D341Med (cell line): ENCODE measurements at places on chromosomes 2 and 18.

DNA sequence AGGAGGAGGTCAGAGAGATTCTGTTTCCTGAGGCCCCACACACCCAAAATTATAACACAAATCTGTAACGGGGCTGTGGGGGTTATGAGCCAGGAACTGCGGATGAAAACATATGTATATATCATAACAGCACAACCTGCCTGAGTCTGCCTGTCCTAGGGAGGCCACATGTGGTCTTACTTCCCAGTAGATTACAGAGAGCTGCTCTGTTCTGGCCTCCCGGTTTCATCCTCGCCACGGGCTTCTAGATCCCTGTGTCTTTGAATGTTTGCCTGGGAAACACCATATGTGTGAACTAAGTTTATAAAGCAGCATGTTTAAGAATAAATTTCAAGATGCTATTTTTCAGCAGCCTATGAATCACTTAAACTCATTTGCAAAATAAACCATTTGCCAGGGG, 124.0 kb downstream of the TMEM200C start:
- no peak for DNase-seq

GRCh38 chr18:30676053-30676480, 366.5 kb downstream of the DSC3 start:
- peak; percentile 45 for DNase-seq

- no peak for DNase-seq
Measured at GRCh38 chr2:236550701-236551465, 18.7 kb upstream of the ACKR3 start.

- DNase-seq = no peak
Measured at GRCh38 chr2:239271882-239272281, 128.9 kb downstream of the HDAC4 start.

GRCh38 chr2:8234253-8234652, 447.6 kb upstream of the ID2 start:
- no peak for DNase-seq

- no peak for DNase-seq
Measured at GRCh38 chr2:134175834-134176233, 78.0 kb upstream of the MGAT5 start.

DNA sequence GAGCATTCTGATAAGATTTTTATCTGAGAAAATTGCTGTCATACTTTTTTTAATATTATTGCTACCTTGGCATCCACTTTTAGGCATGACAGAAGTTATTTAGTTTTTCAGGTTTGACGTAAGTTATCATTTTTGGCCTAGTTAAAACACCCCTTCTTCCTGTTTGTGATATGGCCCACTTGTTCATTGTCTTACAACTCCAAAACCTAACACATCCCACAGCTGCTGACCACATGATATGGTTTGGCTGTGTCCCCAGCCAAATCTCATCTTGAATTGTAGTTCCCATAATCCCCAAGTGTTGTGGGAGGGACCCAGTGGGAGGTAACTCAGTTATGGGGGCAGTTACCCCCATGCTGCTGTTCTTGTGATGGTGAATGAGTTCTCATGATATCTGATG, 388.1 kb downstream of the SLC4A3 start:
- no peak for DNase-seq

DNA sequence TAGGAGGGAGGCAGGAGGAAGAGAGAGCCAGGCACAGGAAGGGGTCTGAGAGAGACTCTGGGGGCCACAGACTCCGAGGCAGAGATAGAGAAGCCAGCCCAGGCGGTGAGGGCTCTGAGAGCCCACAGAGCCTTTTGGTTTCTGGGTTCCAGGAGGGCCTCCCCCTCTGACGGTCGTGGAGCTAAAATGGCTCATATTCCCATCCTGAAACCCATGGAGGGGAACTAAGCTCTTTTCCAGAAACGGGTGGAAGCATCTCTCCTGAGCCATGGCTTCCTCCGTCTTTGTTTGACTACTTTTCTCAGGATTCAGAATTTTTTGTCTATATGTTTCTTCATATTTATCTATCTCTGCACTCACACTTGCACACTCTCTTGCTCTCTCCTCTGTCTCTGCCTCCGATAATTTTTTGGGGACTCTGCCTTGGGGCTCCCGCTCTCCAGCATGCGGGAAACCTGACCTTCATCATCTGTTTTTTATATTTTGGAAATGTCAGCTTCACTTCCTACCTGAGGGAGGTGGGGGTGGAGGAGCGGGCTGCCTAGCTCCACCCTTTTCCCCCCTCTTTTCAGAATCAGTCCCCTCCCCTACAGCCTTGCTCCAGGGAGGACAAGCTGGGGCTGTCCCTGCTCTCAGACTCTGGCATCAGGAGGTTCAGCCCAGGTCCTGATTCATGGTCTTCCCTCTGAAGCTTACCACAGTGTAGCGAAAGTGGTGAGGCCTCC, 5.0 kb upstream of the PKDCC start:
- no peak for DNase-seq

DNA sequence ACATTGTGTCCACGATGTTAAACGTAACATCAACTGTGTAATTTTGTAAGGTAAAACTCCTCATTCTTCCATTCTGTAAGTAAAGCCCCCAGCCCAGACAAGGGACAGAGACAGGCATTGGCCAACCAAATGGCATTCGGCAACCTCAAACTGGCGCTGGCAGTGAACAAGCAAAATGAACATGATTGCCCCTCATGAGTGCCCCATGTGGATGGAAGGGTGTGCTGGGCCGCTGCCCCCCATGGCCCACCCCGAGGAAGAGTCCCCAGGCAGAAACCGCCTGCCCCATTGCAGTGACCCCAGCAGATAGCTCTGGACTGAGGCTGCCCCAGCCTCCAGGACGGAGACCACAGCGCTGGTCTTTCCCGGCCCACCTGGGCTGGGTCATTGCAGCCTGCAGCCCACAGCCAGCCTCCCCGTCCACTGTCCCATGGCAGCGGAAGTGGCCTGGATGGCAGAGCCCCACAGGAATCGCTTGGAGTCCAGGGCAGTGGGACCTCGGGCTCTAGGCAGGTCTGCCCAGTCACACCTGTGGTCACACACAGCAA, 220.2 kb downstream of the HDAC4 start:
- no peak for DNase-seq

DNA sequence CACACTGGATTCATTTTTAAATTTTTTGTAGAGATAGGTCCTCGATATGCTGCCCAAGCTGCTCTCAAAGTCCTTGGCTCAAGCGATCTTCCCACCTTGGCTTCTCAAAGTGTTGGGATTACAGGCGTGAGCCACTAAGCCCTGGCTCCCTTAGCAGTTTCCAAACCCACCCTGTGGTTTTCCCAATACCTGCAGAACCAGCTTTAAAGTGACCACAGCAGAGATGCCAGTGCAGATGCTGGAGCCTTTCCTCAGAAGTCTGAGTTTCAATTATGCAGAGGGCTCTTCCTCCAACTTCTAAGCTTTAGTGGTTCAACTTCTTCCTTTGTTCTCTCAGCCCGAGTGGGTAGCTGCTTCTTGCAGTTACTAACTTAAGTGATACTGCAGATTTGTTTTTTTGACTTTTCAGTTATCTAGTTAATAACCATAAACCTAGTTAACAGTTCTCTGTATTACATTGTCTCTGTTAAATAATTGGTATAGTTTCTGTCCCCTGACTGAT, 8.1 kb upstream of the HAAO start:
- no peak for DNase-seq

DNA sequence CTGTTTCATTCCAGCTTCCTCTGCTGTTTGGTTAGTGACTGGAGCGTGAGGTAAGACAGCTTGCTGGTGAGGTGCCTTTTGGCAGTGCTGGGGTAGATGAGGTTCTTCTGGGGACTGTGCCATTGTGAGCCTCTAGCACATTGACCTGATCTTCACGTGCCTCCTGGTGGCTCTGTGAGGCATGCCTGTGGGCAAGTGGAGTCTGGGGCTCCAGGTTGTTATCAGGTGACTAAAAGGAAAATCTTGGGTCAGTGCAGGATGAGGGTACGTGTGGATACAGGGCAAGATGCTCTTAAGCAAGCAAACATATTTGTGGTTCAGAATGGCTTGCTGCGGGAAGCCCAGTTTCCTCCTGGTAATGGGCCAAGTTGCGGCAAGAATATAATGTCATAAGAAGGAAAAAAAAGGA, 75.4 kb downstream of the FHOD3 start:
- DNase-seq = no peak

GRCh38 chr2:97885841-97886240, 109.9 kb downstream of the TMEM131 start:
- no peak for DNase-seq

DNA sequence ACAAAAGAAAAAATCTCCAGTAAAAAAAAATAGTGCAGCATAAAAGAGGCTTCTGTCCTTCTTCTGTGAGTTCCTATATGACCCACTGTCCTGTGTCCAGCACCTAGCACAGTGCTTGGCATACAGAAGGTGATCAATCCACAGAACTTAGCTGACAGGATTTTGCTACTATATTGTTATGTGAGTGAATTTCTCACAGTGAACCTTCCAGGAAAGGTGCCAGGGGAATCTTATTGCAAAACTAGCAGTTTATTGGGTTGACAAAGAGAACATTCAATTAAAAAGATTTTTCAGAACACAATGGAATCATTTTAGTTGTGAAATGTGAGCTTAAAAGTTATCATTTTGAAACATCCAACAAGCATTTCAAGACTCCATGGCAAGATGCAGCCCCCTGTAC, 12.4 kb upstream of the TRIB2 start:
- no peak for DNase-seq

DNA sequence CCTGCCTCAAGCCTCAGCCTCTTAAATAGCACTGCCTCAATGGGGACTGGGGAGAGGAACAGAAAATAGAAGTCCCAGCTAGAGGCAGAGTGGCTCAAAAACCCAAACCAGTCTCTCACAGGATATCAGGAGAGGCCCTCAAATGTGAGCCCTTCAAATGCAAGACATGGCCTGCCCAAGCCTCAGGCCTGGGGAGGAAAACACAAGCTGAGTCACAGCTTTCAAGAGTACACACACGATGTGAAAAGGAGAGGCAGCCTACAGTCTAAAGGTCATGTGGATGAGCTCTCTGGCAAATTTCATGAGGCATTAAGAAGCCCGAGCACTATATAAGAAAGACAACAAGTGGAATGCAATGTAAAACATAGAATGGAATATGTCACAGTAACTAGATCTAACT, 316.6 kb upstream of the MEX3C start:
- DNase-seq = no peak

DNA sequence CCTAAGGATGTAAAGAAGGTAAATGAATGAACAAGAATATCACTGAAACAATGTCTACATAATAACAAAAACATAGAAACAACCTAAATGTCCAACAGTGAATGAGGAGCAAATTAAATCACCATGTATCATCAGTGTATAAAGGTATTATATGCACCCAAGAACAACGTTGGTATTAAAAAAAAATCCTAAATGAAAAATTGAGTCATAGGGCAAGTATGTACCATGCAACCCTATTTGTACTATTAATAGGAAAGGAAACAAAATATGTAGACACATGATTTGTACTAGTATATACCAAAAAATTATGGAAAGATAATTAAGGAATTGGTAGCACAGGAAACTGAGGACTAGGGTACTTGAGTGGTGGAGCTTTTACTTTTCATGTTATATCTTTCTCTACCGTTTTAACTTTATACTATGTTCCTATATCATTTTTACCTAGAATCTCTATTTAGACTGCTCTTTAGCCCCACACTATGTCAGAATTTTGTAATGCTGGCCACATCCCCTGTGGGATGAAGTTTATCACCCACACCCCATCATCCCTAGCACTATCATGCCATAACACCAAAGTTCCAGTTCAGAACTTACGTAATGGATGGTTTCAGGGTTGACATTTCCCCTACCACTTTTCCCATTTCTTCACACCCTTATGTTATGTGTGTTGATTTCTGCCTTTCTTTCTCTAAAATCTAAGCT, 25.6 kb downstream of the IKZF2 start:
- no peak for DNase-seq

DNA sequence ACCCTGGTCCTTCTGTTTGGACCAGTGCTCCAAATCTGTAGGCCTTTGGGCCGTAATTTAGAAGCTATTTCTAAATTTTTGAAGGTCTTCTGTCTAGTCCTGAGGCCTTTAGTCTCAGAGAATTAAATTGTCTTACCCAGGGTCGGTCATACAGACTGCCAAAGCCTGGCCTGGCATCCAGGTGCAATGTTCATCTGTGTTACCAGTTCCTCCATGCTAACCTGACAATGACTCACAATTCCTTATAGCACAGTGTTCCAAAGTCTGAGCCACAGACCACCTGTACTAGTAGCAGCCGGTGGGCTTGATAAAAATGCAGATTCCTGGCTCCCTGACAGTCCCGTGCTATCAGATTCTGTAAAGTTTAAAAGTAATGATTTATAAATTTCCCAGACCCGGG, 77.7 kb upstream of the MAP4K3 start:
- DNase-seq = no peak

- no peak for DNase-seq
Measured at GRCh38 chr2:51981783-51982182, 949.9 kb upstream of the NRXN1 start.

- DNase-seq = no peak
Measured at GRCh38 chr2:136310005-136310495, 192.1 kb upstream of the CXCR4 start.

GRCh38 chr2:225318440-225318839, 81.1 kb upstream of the NYAP2 start:
- no peak for DNase-seq

DNA sequence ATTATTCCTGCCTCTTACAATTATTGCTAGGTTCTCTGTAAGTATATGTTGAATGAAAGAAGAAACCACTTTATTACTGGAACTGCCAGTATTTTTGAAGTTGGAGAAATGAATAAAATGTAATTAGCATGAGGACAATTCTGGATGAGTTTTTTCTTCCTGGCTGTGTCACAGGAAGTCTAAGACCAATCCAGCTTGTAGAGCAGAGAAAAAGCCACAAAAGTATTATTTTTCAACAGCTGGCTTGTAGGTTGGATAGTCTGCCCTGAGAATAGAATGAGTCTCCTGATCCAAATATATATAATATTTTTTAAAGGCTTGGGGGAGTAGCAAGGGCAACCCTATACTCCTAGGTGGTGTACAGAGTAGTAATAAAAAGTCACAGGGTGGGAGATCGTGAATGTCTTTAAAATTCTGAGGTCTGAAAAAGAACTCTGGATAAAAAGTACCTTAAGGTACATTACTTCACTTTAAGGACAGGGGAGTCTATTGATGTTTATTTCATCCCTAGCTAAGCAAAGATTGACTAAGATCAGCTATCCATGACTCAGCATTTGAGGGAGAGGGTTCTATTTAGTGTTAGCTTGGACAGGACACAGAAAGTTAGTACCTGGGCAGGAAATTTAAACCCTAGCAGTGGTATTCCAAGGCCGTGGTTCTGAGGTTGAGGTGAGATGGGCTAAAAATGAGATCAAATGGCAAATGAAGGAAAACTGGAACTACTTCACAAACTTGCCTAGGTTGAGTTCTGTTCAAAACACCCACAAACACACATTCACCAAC, 31.7 kb downstream of the SLC40A1 start:
- no peak for DNase-seq

DNA sequence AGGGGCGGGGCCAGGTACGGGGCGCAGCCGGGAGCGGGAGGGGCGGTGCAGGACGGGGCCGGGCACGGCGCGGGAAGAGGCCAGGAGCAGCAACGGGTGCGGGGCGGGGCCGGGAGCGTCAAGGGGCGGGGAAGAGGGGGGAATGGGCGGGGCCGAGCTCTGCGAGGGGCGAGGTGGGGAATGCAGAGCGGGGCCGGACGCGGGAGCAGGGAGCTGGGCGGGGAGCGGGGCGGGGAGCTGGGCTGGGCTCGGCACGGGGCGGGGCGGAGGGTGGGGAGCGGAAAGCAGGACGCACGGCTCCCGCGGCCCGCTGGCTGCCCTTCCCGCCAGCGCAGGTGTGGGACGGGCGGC, at the start of gene IMPA2:
Gene IMPA2 (plus strand): TSS at position 316 of the 351 bp plus-strand sequence. CDS start 163 bp downstream, outside the sequence.
- DNase-seq = peak; percentile 100

GRCh38 chr2:14567561-14567960, 65.0 kb upstream of the LRATD1 start:
- DNase-seq = no peak

- DNase-seq = no peak
Measured at GRCh38 chr2:67255933-67256615, 141.1 kb upstream of the ETAA1 start.

- DNase-seq = no peak
Measured at GRCh38 chr2:467101-467500, 179.2 kb upstream of the ALKAL2 start.
